Neural crest cell (in vitro differentiated cells): ENCODE measurements at places on chromosomes 13 and 19. TPM values are rescaled to one million over a fixed set of nuclear protein-coding genes. Genes with fewer than 3 reads are reported as not detected.

Gene TJP3
- not detected in 2 replicates for total RNA-seq

Gene DOCK6
- 34.7 and 40.6 TPM in 2 replicates for total RNA-seq

Gene ZNF880
- total RNA-seq: 9.7 and 10.0 TPM in 2 replicates

- no peak for DNase-seq
Observed at GRCh38 chr13:40340368-40341095, 325.9 kb downstream of the FOXO1 start.

- DNase-seq: no peak
Observed at GRCh38 chr13:80454245-80454644, 113.3 kb upstream of the SPRY2 start.

DNA sequence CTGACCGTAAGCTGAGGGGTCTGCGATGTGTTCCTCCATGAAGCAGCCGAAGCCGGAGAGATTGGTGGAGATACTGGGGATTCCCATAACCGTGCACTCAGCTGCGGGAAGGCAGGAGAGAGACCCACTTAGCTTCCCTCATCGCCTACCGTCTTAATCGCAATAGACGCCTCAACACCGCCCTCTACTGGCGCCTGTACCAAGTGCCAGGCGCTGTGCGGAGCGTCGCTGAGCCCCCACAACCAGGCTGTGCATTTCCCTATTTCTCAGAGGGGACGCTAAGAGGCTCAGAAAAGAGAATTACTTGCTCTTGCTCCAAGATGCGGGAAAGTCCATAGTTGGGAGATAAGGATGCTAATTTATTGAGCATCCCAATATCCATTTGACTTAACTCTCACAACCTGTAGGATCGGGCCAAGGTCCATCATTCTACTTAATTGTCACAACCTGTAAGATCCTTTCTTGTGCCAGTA, 5.8 kb downstream of the FTL start:
- peak; percentile 90 for DNase-seq

- no peak for DNase-seq
Observed at GRCh38 chr19:39317476-39317875, 3.2 kb downstream of the LRFN1 start.
